ENCODE measurements at places on chromosomes 7 and 10. TPM values are rescaled to one million over a fixed set of nuclear protein-coding genes. Genes with fewer than 3 reads are reported as not detected.

The ERCC6 gene
- total RNA-seq: 35.4 TPM

The MUC12 gene
- 1.1 TPM for total RNA-seq

The AFAP1L2 gene
- total RNA-seq: 5.7 TPM

The SLC29A4 gene
- total RNA-seq: 33.9 TPM

GRCh38 chr10:132746801-132747625 lies 38.9 kb downstream of the NKX6-2 start:
- no peak for DNase-seq

GRCh38 chr10:123074215-123074614 lies 61.6 kb upstream of the HMX3 start:
- no peak for DNase-seq

GRCh38 chr7:67105377-67105776 lies 108.7 kb downstream of the TYW1 start:
- no peak for DNase-seq

GRCh38 chr7:2670720-2671391 lies 17.1 kb upstream of the AMZ1 start:
- peak; percentile 75 for DNase-seq

DNA sequence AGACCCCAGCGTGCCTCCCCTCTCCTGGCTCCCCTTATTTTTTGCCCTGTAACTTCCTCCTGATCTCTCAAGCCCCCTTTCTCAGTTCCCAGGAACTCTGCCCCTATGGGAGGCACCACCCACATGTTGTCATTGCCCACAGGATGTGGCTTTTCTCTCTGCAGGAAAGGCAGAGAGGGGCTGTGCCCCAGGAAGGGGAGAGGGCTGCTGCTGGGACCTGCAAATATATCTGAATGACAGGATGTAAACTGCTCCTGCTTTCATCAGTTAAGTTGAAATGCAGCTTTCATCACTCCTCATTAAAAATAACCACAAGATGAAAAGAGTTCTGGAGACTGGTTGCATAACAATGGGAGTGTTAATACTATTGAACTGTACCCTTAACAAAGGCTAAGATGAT lies 103.3 kb downstream of the CLEC2L start:
- no peak for DNase-seq

DNA sequence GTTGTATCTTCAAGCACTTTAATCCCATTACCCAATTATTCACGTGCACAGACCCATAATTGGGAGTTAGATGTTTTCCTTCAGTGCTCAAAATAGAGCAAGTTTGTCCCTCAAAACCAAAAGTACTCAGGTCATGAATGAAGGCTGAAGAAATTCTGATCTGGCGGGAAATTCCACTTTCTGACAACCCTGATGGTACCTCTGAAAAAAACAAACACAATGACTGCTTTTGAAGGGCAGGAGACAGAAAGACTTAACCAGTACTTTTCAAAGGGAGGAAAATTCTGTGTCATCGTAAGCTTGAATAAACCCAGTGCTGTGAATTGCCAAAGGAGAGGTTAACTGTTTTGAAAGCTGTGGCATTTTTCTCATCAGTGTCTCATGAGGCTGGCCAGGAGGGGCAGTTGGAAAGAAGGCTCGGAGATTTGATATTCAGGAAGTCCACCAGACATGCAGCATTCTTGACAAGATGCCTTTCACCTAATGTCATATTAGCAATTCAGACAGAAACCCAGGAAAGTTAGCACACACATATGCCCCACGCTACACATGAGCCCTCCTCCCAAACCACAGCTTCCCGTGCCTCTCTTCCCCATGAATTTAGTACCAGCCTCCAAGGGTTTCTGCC lies 347.0 kb downstream of the KCNMA1 start:
- DNase-seq: no peak

DNA sequence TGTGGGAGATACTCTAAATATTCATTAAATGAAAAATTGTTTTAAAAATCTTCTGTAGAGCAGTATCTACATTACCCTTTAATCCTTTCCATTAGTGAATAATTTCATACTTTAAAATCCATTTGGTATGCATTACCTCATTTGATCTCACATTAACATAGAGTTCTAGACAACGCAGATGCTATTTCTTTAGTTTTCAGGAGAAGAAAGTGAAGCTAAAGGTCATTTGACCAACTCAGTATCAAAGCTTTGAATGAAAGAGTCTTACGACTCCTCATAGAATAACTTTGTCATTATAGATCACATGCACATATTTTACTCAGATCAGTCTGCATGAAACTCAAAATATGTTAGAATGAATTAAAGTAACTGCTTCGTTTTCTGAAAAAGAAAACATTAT lies 460.2 kb downstream of the DNAJB9 start:
- DNase-seq: no peak

GRCh38 chr7:1752771-1753563 lies 82.9 kb downstream of the ELFN1 start:
- no peak for DNase-seq

- DNase-seq: no peak
Measured at GRCh38 chr10:96280859-96281258, 9.5 kb upstream of the BLNK start.

DNA sequence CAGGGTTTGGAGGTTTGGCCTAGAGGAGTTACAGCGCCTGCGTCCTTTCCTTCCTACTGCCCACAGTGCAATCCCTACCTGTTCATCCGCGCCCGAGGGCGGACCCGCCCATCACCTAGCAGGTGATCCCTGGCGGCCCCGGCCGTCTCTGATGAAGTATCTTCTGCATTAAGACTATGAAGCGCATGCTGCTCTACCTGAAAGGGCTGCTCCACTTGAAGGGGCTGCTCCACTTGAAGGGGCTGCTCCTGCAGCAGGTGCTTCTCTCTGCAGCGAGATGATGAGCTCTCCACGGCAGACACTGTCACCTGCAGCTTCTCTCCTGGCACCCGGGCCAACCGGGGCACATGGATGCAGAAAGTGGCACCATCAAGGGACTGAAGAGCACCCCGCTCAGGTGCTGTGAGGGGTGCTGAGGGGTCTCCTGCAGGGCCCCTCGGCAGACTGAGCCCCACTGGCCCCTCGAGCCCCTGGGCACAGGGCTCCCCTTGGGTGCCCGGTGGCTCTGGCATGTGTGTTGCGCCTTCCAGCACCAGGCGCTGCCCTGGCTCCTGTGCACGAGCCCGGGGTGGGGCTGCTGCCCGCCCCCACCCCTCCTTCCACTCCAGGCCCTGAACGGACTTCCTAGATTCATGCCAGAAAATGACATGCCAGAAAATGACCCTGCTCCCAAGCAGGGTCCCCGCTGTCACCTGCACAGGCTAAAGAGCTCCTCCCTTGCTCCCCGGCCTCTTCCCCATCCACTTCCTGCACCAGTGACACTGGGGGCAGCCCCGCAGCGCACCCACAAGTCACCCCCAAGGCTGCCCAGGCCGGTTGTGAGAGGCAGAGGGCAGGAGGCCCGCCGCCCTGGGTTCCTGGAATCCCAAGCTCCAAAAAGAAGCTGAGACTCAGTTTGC lies 29.4 kb downstream of the WDR86 start:
- DNase-seq: no peak

Data from mesothelial cell of epicardium (in vitro differentiated cells).